ENCODE measurements at places on chromosomes 11 and 22.

DNA sequence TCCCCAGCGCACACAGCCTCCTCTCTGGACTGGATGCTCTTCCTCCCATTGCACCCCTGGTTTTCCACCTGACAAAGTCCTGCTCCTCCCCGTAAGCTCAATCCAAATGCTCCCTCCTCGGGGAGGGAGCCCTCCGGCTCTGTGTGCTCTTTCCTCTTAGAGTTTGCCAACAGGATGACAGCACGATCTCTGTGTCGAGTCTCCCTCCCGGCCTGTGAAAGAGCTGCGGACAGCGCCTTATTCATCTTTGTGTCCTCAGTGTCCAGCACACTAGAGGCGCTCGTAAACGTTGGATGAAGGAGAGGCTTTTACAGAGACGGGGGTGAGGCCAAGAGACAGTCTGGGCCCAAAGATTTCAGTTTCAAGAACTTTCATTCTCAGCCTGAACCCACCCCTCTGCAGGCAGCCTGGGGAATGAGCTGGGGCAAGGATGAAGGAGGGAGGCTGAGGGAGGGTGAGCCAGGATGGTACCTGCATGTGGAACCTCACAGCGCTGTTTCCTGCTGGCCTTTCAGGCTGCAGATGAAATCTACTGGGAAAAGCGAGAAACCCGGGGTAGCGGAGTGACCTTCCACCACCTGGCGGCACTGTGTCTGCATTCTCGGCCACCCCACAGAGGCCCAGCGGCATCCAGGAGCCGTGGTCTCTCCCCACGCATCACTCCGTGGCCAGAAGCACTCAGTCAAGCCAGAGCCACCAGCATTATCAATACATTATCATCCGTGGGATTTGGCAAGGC lies 8.5 kb upstream of the TMPRSS4 start:
- no peak for DNase-seq

- peak; percentile 91 for DNase-seq
Measured at GRCh38 chr11:47917599-47918369, 62.6 kb upstream of the PTPRJ start.

GRCh38 chr11:73317373-73317772 lies 9.3 kb downstream of the ARHGEF17 start:
- no peak for DNase-seq

- DNase-seq = peak; percentile 89
Measured at GRCh38 chr11:106482917-106483785, 405.7 kb downstream of the AASDHPPT start.

- no peak for DNase-seq
Measured at GRCh38 chr11:45621588-45621987, 43.8 kb downstream of the CHST1 start.

GRCh38 chr11:3192511-3193372 lies 25.9 kb downstream of the MRGPRG start:
- no peak for DNase-seq

- DNase-seq = peak; percentile 39
Measured at GRCh38 chr11:23079382-23079813, 219.1 kb upstream of the CCDC179 start.

- no peak for DNase-seq
Measured at GRCh38 chr11:46348566-46349401, 1.5 kb downstream of the DGKZ start.

GRCh38 chr11:46322759-46323158 lies 24.5 kb upstream of the DGKZ start:
- DNase-seq = no peak

- DNase-seq = no peak
Measured at GRCh38 chr11:36090356-36091109, 146.7 kb downstream of the LDLRAD3 start.

DNA sequence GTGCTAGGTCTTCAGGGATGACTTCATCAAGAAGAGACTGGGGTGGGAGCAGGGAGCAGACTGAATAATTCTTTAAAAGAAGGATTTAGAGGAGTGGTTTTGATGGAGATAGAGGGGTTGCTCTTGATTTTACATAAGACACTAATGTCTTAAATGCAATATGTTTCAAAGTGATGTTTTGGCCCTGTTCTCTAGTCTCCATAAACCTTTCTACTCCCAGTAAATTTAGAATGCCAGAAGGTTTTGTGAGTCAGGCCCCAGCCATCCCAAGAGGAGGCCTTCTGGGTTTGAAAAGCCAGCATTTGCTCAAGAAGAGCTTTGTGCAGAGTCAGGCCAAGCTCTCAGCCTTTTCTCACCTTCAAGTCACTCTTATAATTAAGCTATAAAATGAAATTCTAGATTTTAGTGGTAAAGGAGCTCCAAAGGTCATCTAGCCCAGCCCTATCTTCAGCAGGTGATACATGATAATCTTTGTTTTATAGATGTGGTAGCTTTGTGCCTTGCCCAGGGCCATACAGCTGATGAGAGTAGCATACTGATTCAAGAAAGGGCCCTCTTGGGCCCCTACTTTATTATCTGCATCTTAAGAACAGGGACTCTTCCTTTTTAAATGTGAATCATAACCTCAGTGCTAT lies 122.8 kb upstream of the MTNR1B start:
- DNase-seq = no peak

GRCh38 chr11:118615976-118616371 lies 8.6 kb downstream of the PHLDB1 start:
- DNase-seq = no peak

DNA sequence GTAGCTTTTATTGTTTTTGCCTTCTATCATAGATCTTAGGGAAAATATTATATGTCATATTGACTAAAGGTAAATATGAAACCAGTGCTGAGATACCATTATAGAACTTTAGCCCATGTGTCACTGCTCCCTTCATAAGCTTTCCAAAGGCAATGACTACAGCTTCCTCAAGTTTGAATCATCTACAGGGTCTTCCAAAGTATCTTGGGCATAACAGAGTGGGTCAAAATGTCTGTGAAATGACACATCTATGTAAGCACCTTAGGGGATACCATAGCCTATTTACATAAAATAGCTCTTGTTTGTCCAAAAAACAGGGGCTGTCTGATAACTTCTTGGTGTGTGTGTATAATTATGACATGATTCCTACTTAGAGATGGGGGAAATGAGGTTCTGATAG lies 52.5 kb downstream of the RELT start:
- DNase-seq = no peak

GRCh38 chr11:98069861-98070260 lies 950.9 kb upstream of the CNTN5 start:
- DNase-seq = no peak

GRCh38 chr11:59990421-59990820 lies 26.6 kb upstream of the OOSP4B start:
- no peak for DNase-seq

DNA sequence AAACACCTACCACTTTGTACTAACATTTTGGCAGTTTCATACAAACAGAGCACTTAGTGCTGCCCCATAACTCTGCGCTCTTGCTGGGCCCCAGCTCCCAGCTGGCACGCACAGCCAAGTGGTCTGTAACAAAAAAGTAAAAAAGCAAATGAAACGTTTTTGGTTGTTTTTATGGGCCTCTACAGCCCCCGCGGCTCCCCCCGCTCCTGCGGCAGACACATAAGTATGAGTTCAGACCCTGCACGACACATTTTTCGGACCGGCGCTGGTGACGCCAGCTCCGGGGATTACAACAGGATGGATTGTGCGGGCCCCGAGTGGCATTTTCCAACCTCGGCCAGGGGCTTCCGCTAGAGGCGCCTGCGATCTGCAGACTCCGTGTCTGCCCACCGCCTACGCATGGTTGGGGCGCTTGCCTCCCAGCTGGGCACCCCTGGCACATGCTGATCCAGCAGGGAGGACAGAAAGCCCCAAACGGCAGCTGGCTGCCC lies 418.2 kb downstream of the SOX6 start:
- DNase-seq = no peak

GRCh38 chr11:93573184-93573583 lies 30.0 kb upstream of the SMCO4 start:
- DNase-seq = no peak

DNA sequence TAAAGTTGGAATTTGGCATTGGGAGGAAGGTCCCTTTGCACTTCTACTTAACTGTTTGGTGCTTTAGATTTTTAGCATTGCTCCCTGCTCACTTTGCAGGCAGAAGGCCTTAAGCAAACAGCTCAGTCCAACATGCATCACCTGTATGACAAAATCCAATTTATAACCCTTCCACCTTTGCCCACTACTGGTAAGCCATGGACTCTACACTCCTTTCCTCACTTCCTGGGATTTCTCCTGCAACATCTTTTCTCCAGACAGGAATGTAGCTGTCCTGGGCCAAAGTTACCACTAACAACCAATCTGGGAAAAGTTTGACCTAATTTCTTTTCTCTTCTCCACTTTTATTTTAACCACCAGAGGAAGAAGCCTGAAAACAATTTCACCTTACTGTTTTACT lies 1.8 kb upstream of the OR2D2 start:
- DNase-seq = no peak
